ENCODE measurements at places on chromosomes 7 and 10.

DNA sequence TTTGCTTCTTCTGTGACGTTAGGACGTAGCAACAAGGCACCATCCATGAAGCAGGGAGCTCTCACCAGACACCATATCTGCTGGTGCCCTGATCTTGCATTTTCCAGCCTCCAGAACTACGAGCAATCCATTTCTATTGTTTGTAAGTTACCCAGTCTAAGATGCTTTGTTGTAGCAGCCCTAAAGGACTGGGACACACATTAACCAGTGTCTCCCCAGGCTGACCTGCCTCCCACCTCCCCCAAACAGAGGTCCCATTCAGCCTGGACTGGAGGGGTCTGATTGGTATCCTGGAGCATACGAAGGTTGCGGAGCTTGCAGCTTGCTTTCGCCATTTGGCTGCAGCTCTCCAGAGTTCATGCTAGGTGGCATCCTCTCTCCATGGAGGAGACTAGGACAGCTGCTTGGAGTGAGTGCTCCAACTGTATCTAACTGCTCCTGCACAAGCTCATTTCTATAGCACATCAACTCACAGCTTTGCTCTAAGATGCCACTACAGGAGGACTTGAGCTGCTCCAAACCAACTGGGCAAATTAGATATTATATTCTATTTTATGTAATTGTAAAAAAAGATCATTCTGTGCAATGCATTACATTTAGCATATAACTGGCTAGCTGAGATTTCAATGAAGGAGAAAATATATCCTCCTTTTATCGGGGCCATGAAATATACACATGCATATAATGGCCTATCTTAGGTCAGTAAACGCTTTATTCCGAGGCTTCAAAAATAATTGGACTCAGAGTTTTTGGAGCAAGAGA lies 8.0 kb upstream of the GRK5 start:
- peak; percentile 68 for DNase-seq

DNA sequence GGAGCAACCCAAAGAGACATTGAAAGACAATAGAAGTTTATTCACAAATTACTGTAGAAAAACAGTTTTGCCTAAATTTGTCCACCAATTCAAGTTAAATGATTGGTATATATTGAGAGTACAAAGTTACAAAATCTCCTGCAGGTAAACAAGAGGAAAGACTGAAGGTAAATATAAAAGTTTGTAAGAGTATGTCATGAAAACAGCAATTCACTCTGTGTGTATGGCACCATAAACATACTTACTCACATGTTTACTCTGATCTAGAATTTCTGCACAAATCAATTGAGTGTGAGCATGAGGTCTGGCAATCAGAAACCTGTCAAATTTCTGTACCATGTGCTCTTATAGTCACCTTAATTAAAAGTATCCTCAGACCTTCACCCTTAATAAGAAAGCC lies 800.9 kb upstream of the MBL2 start:
- DNase-seq, result no peak

DNA sequence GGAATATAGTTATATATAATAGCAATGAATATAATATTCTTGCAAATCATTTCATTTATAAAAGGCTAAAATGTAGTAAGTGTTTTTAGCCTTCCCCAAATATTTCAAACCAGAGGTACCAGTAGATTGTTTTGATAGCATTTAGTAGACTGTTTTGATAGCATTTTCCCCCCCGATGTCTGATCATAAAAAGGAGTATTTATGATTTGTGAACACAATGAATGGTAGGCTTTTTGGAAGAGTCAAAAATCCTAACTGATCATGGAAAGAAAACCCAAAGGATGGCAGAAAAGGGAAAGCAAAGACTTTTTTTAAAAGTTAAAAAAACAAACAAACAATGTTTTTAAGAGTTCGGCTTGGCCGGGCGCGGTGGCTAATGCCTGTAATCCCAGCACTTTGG lies 152.5 kb downstream of the PIP4K2A start:
- no peak for DNase-seq

DNA sequence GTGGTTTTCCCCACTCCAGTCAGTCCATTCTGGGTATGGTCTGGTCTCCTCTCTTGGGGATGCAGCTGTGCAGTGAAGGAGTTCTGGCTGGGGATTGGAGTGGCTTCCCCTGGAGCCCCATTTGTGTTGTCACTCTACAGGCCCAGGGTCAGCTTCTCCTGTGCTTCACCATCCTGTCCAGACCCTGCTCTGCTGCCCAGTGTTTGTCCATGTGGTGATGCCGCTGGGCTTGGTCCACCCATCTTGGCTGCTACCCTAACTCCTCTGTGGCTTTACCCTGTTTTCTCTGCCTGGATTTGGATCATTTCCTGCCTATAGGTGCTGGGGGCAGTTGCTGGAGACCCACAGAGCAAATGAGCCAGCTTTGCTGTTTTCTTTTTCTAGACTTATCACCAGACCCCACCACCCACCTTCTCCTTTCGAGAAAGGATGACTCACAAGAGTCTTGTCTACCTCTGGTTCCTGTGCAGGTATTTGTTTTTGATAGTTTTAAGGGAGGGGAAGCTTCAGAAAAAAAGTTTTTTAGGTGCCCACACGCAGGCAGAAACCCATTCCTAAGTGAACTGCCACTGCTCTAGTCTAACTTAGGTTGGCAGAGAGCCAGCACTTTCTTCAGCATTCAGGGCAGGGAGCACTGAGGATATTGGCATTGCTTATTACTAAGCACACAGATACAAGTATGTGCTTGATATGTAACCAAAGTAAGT lies 8.5 kb downstream of the ZDHHC16 start:
- no peak for DNase-seq

DNA sequence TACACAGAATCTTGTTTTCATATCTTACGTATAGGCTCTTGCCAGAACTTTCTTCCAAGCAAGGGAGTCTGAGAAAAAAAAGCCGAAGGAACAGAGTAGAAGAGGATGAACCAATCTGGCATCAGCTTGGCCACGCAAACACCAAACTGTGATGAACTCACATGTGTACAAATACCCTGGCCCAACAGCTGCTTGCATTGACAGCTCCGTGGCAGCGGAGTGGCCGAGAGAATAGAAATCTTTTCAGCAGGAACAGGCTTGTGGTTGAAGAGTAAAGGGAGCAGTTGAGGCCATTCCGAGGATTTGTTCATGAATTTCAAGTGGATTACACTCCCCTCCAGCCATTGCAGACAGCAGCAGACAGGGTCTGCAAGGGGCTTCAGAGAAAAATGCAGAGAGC lies 173.8 kb upstream of the PLXNA4 start:
- no peak for DNase-seq

GRCh38 chr7:115906731-115907130 lies 123.8 kb downstream of the TFEC start:
- DNase-seq, result no peak

DNA sequence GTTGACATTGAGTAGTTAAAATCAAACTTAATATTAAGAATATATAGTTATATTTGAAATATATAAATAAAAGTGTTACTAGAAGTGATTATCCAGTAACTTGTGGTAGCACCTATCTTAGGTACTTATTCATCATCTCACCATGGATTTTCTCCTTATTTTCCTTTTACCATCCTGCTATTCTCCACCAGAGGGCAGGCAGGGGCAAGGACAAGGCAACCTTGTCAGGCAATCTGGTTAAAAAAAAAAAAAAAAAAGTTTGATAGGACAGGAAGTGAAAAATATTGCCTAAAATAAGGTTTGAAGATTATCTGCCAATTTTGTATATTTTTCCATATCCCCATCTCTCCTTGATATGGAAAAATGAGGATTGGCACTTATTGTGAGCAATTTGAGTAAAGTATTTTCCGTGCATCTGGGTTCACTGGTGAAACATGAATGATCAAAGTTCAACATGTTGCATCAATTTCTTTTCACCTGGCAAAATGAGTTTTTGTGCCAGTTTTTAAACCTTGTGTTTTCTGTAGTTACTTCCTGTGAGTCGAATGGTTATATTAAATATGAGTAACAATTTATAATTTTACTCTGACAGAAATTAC lies 256.7 kb downstream of the AGMO start:
- peak; percentile 56 for DNase-seq

- DNase-seq, result peak; percentile 81
Measured at GRCh38 chr10:78362406-78363022, 328.9 kb downstream of the RPS24 start.

DNA sequence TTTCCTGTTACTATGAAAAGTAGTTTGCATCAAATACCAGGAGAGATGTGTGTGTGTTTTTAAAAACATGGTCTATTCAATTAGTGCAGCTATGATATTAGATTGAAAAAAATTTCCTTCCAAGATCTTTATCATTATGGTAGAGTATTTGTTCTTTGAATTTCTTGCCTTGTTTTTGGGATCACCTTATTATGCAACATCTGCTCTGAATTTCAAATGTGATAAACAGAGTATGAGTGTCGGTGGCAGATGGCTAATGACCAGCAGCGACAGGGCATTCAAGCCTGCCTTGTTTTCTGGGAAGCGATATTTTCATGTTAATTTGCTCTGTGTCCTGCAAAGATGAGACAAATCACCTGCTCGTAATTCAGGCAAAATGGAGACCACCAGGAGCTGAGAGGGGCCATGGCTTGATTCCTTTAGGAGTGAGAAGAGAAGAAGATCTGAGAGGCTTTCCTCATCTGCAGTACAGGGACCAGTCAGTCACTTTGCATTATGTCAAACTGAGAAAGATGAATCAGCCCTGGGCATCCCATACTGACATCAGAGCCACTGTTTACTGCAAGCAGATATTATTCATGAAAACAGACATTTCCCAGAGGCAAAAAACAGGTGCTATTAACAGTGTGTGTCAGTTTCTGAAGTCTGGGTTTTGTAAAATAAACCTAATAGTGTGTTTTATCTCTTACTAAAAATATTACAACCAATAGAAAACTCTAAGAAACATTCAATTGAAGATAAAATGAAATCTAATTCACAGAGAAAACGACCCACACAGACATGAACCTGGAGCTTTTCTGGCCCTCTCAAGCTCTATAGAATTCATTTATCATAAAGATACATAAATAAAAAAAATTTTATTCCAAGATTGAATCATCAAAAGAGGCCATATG lies 67.6 kb downstream of the CDK6 start:
- DNase-seq, result no peak

DNA sequence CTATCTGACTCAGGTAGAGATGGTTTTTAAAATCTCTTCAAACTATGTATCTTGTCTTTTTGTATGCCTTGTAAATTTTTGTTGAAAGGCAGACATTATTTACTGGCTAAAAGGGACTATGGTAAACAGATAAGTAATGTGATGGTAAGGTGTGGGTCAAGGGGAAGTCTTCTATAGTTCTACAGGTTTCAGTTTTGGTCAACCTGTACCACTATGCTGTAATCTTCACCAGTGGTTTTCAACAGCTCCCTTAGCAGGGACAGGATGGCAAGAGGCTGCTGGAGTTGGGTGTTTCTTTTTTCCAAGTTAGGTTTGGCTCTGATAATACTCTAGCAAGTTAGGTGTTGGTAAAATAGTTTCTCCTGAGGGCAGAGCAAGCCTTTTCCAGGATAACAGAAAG lies 32.7 kb upstream of the FZD8 start:
- DNase-seq, result no peak

DNA sequence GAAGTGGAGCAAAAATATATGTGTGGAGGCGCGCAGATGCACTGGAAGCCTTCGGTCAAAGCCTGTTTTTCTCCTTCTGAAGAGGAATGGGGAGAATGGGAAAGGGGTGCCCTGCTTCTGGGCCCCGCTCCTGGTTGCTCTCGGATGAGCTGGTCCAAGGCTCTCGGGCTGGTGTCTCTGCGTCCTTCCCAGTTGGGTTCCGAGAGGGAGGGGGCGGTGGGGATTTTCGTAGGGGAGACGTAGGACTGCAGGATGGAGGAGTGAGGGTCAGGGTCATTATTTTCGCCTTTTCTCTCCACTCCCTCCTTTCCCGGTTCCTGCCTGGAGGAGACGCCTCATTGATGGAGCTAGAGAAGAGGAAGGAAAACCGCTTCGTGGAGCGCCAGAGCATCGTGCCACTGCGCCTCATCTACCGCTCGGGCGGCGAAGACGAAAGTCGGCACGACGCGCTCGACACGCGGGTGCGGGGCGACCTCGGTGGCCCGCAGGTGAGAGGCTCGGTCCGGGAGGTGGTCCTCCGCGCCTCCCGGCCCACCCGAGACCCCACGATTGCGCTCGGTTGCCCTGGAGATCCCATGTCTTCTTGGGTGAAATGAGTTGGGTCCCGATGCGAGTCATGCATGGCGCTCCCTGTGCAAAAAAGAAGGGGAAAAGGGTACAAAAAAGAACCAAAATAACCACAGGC lies 790 bp downstream of the ADAM22 start:
- DNase-seq, result peak; percentile 55

DNA sequence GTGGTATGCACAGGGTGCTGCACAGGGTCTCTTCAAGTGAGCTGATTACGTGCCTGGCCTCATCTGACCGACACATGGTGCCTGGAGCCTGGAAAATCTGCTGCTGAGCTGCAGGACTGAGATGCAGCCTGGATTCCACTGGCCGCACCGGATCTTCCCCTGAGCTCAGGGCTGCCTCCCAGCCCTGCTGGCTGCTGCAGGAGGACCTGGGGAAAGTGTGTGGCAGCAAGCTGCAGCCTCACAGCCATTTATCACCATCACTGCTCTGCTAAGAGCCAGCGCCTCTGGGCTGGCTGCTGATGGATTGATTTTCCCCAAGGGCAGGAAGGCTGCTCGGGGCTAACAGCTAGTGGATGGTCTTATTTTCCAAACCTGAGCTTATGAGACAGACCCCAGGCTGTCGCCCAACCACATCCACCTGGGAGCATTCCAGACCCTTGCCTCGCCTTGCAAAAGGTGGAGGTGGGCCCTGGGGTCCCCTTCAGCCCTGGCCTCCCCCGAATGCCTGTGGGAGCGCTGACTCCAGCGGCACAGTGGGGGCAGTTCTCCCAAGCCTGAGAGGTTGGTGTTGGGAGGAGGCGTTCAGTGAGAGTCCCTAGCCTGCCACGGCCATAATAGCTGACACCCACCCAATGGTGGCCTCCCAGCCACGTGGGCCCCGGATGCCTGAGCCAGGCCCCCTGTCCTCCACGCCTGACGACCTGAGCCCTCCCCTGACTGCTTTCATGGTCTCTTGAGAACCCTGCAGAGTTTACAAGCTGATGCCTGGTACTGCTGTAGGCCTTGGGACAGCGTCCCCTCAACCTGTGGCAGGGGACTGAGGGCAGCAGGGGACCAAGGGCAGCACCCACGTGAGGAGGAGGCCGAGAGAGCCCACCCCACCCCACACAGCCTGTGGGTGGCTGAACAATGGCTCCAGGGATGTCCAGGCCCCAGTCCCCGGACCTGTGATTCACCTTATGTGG lies 38.2 kb downstream of the STK32C start:
- DNase-seq, result no peak

DNA sequence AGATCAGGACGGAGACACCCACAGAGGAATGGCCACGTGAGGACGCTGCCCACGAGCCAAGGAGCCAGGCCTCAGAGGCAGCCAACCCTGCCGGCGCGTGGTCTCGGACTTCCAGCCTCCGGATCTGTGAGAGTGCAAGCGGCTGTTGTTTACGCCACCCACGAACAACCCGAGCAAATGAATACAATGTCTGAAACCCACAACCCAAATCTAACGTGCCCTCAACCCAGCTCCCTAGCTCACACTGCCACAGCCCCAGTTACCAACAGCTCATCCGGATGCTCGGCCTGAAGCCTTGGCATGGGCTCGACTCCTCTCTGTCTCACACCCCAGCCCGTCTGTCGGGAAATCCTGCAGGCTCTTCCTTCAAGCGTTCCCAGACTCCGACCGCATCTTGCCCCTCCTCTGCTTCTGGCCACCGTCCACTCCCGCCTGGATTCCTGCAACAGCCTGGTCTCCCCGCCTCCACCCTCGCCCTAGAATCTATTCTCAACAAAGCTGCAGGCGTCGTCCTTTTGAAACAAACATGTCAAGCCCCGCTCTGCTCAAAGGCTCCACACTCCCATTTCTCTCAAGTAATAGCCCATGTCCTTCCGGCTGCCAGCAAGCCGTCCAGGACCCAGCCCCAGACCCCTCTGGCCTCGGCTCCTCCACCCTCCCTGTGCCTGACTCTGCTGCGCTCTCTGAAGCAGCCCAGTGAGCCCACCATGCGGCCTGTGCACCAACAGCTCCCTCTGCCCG lies 35.3 kb downstream of the STK32C start:
- DNase-seq, result no peak
